Psoas muscle (tissue), 8 donors: ENCODE measurements at places on chromosomes 7 and 10. TPM values are rescaled to one million over a fixed set of nuclear protein-coding genes. Genes with fewer than 3 reads are reported as not detected.
A peak's percentile ranks its signal among the peaks of the same experiment; 100 is the strongest.

Gene C10orf143
- total RNA-seq: 5.1 TPM

Gene KLF14
- 0.54 TPM for total RNA-seq

Gene PTF1A
- not detected for total RNA-seq

GRCh38 chr10:35336921-35337823, 863 bp downstream of the CCNY start:
- DNase-seq: peak; percentile 36

DNA sequence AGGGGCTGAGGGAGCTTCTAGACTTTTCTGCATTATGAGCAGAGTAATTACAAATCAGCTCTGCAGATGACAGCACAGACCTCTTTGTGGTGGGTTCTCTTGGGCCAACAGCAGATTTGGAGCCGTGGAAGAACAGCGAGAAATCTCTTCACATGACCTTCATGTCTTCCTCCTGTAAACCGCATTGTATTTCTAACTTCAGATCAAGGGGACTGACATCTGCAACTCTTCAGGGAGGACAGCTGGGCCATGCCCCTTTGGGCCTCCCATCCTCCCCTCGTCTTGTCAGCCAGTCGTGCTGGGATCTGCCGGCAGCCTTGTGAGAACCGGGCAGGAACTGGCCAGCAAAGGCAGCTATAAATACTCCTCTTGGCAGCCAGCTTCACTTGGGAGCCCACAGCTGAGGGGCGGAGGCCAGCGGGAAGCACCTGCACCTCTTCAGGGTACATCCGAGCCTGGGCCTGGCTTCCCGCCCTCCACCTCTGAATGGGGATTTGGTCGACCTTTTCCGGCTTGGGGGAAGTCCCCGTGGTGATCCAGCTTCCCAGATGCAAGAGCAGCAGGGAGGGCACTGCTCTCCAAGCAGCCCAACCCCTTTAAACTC, 54.7 kb downstream of the STEAP1B start:
- DNase-seq: peak; percentile 89

DNA sequence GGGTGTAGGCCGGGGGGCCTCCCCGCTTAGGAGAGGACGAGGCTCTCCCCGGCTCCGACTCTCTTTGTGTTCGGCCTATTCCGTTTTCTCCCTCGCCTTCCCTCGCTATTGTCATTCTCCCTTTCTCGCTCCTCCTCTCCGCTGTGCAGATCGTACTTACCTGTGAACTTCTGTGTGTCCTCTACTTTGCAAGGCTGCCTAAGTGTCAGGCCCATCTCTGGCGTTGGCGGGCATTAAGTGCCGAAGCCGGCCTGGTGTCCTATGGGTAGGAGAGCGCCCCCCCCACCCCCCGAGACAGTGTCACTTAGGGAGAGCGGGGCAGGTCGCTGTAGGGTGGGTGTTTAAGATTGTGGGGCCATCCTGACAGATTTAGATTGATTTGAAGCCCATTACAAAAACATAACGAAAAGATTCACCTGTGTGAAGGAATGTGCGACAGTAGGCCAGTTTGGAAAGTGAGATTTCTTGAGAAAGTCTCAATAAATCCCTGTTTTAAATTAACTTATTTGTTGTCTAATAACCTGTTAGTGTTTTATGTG, 579 bp downstream of the RBM33 start:
- peak; percentile 22 for DNase-seq

- DNase-seq: no peak
Measured at GRCh38 chr7:113562242-113562641, 356.6 kb downstream of the PPP1R3A start.

GRCh38 chr7:131112431-131112830, 215.2 kb upstream of the MKLN1 start:
- DNase-seq: no peak

DNA sequence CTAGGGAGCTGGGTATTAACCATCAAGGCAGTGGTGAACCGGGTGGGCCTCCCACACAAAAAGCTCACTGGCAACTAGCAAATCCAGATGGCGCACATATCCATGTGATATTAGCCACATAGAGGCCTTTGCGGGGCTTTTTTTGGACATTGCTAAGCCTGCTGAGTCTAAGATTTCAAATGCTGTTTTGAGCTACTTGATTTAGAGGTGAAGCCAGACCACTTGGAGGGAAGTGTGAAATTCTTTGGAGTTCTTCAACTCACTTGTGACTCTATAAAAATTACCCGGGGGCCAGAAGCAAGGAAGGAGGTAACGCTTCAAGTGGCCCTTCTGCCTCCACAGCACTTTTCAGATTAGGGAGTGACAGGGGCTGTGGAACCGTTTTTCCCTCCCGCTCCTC, 619.8 kb upstream of the GALNT17 start:
- no peak for DNase-seq

DNA sequence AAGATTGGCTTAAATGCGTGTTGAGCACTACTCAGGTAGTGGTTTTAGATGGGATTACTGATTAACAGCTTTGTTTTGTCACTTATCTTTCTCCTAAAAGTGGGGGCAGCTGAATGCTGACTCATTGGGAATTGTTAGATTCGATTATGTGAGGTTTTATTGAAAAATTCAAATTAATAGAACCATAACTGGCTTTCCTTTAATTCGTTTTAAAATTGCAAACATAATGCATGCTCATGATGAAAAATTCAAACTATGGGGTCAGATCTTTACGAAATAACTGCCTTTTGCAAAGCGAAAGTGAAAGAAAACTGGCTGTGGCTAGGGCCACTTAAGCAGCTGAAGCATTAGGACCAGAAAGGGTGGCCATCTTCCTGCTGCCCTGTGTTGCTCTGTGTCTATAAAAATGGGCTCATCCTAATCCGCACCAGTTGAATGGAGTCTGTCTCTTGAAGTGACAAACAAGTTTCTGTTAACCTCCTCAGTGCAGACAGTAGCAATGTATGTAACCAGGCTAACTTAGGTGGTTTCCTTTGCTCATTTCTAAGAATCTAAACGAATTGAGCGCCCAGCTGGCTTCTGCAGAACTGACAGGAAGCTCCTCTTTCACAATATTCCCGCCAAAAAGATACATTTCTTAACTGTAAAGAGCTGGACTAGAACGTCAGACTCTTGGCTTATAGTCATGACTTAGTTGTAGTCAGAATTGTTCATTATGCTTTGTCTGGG, 27.8 kb downstream of the DENND10 start:
- DNase-seq: no peak

GRCh38 chr7:141617280-141617679, 66.1 kb downstream of the AGK start:
- DNase-seq: no peak

DNA sequence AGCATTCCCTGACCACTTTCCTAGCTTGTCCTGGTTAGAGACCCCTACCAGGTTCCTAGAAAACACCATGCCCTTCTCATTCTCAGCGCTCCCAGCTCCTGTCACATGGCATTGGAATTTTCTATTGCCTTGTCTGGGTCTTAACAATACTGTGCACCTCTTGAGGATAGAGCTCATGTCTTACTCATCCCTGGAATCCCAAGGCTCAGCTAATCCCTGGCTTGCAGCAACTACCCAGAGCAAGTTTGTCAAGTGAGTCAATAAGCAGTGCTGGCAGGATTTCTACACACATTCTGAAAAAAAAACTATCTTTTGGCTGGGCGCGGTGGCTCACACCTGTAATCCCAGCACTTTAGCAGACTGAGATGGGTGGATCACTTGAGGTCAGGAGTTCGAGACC, 11.7 kb upstream of the PRDX3 start:
- no peak for DNase-seq

DNA sequence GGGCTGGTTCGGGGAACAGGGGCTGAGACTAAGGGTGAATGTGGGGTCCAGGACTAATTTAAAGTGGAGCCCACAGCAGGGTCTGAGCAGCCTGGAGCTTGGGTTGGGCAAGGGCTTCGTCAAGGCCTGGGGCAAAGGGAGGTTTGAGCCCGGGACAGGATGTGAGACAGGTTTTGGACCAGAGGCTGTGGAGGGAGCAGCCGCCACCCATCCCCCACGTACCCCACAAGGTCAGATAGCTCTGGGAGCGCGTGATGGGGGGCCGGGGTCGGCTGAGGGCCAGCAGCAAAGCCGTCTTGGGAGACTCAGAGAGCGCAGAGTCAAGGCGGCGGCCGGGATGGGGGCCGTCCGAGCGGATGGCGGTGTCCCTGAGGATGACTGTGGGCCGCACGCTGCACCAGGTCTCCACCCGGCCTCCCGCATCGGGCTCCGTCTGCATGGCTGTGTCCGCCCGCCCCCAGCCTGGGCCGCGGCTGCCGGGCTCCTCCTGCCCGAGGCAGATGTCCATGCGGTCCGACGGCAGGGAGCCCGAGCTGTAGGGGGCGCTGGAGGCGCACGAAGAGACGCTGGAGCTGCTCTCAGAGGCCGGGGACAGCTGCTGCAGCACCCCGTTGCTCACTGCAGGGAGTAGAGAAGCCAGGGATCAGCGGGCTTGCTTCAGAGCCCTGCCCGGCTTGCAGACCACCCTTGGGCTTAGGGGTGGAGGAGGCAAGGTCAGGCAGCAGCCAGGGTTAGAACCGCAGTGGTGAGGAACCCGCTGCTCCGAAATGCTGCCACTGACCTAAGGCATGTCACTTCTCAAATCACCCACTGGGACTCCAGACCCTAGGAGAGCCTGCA, 12.1 kb downstream of the PDZD7 start:
- DNase-seq: peak; percentile 80

DNA sequence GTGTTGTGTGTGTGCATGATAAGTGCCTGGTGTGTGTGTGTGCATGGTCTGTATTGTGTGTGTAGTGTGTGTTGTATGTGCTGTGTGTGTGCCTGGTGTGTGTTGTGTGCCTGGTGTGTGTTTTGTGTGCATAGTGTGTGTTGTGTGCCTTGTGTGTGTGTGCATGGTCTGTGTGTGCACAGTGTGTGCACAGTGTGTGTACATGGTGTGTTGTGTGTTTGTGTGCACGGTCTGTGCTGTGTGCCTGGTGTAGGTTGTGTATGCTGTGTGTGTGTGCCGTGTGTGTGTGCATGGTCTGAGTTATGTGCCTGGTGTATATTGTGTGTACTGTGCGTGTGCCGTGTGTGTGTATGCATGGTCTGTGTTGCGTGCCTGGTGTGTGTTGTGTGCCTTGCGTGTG, 403.0 kb upstream of the RNF32 start:
- DNase-seq: no peak

GRCh38 chr7:87600130-87601124, at the start of gene ABCB1:
ABCB1 (minus strand) TSS chr7:87600884; CDS start chr7:87600184, 700 bp downstream.
- peak; percentile 58 for DNase-seq

DNA sequence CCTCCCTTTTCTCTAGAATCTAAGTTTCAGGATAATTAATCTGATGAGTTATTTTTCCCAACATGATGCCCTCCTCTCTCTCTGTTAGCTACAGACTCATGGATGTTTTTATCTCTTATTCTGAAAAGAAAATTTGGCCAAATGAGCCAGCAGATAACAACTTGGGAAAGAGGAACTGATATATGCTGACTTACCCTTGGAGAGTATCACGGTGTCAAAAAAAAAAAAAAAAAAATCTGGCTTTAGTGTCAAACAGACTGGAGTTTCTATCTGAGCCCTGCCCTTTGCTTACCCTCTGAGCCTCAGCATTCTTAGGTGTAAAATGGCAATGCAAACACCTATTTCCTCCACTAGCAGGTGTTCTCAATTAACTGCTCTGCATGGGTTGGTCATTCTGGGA, 190.4 kb downstream of the AHR start:
- DNase-seq: no peak

DNA sequence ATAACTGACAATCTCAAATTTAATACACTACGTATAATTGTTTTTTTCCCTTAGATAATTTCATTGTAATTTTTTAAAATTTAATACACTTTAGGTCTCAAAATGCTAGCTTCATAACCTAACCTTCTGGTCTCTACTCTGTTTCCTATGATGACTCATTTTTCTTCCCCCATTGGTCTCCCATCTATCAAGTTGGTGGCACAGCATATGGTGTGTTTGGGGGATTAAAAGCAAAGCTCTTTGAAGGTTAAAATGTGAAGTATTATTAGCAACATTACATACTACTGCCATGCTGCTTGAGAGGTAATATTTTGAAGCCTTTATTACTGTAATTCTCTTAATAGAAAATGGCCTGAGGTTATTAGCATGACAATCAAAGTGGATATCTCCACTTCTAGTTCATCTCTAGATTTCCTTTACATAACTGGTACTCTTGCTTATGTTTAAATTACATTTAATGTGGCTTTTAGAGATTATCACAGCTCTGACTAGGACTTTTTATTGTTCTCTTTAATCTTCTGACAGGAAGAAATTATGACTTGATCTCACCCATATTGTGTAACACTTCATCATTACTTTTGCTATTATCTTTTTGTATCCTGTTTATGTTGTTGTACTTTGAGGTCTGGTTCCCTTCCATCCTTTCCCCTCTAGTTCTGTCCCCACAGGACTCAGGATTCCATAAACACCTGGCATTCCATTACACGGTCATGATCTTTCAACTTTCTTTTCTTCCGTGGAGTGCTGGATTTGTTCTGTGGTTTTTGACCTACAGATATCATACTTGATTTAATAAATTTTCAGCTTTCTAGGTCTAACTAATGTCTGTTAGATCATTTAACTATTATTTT, 185.1 kb downstream of the SEMA3D start:
- DNase-seq: no peak

DNA sequence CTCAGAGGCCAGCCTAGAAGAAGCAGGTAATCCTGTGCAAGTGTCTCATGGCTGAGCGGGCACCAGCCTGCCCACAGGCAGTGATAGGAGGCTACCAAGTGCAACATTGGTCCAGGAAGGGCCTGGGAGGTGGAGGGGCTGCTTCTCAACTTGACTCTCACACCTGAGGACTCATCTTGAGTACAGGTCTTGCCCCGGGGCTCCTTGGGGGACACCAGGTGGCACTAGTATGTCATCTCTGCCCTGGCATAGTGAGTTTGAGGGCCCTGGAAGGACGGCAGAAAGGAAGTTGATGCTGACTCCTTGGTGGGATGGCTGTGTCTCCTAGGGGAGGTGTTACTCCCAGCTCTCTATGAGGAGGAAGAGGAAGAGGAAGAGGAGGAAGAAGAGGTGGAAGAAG, 2.3 kb downstream of the CCDC136 start:
- DNase-seq: no peak

- no peak for DNase-seq
Measured at GRCh38 chr7:121219026-121219425, 109.8 kb upstream of the WNT16 start.

DNA sequence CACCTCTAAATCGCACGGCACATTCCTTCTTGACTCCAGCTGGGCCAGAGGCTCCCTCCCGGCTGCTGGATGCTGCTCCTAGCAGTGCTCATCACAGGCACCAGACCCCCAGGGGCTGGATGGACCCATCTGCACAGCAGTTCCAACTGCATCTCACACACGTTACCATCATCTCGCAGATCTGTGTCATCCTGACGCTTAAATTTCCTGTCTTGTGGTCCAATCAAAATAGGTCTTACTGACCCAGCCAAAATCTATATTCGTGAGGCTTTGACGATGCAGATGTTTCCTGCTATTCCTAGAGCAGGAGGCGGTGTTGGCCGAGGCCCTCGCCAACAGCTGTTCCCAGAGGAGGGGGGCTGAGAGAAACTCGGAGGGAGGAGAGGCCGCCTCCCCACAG, 108.0 kb downstream of the MKI67 start:
- DNase-seq: no peak

- DNase-seq: no peak
Measured at GRCh38 chr10:77251297-77252013, 386.2 kb downstream of the KCNMA1 start.

DNA sequence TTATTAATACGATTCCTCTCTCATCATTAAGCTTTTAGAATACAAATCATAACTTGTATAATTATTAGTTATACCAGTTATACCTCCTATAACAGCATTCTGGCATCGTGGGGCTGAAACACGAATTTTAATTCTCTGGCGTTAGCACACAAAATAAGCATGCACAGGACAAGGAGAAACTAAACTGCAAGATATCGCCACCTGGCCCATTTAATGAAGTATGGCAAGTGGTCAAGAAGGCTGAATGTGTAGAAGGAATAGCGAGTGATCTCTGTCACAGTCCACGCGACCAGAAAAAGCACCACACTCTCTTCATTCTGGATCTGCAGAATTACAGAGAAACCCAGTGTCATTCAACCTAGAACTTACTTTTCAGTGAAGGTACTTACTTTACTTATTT, 18.1 kb downstream of the HACD1 start:
- no peak for DNase-seq
